ENCODE measurements at places on chromosomes 3 and 15.

GRCh38 chr3:81565041-81565440 lies 196.4 kb downstream of the GBE1 start:
- no peak for DNase-seq

DNA sequence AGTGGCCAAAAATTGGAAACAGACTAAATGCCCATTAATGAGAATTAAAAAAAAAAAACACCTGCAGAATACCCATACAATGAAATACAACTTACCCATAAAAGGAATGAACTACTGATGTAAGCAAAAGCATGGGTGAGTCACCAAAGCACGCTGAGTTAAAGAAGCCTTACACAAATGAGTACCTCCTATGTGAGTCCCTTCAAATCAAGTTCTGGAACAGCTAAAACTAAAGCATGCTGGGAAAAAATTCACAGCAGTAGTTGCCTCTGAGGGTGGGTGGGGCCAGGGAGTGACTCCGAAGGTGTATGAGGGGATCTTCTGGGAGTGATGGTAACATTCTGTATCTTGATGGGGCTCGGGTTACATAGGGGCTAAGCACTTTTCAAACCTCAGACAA lies 11.4 kb downstream of the MYO5C start:
- DNase-seq, result no peak

DNA sequence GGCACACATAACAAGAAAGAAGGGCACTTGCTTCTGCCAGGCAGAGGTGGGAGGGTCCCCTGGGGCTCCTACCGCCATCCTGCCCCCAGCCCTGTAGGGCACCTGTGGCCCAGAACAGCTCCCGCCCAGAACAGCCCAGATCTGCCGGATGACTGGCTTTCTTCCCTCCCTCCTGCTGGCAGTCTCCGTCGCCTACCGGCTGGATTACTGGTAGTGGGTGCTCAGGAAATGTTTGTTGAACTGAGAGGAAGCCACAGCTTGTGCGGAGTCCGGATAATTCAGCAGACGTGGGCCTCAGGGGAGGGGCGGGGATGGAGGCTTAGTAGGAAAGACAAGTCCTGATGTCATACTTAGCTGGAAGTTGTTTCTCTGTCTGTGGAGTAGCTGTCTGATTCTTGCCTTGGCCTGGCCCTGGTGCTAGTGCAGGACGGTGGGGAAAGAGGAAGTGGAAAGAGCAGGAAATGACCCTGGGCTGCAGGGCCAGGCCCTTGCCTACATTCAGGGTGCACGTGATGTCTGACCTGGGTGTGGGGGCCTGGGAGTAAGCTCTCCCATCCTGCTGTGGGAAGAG lies 6.7 kb downstream of the CCDC9B start:
- peak; percentile 93 for DNase-seq

DNA sequence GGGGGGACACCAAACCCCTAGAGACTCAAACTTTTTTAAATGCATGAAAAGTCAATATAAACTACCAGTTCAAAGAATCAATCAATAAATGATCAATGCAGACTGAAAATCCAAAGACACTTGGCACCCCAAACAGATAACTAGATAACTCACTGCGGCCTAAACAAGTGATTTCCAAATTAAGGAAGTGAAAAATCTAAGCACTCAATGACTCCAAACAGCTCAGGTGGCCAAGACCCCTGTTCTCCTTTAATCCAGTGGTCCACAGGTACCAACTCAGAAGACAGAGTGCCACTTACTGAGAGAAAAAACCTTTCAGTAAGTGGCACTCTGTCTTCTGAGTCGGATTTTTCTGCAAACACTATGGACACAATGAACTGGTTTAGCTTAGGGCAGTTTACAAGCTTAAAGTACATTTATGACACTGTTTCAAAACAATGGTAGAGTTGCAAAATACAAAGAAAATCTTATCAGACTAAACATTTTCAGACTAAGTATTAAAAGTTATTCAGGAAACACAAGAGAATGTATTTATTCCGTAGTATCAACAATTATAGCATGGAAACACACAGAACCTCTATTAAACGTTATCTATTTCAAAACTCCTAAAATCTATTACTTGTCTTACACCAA lies 4.7 kb downstream of the DLG1 start:
- no peak for DNase-seq

DNA sequence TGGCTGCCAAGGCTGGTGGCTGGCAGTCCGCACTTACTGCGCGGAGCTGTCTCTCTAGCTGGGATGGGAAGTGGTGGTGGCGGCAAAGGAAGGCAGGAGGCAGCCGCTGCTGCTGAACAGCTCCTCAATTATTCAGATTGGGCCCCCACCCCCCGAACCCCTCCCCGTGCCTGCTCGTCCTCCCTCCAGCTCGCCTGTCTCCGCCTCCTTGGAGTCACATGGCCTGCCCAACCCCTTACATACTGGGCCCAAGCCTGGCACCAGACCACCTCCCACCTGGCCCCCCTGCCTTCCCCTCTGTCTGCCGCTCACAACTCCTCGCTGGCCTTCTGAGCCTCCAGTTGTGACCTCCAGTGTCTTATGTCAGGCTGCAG lies at the start of gene SLC7A14:
Gene SLC7A14 (minus strand): TSS at position 139 of the 374 bp plus-strand sequence. CDS start 59,139 bp downstream, outside the sequence.
- no peak for DNase-seq

- no peak for DNase-seq
Measured at GRCh38 chr3:149010966-149011365, 19.6 kb downstream of the GYG1 start.

GRCh38 chr3:113966172-113966571 lies 18.4 kb downstream of the ZDHHC23 start:
- DNase-seq, result no peak

GRCh38 chr3:64361962-64362735 lies 136.9 kb upstream of the PRICKLE2 start:
- DNase-seq, result no peak

- no peak for DNase-seq
Measured at GRCh38 chr3:80492162-80492561, 724.4 kb upstream of the ROBO1 start.

- peak; percentile 47 for DNase-seq
Measured at GRCh38 chr15:93072411-93073394, 16.3 kb downstream of the RGMA start.

DNA sequence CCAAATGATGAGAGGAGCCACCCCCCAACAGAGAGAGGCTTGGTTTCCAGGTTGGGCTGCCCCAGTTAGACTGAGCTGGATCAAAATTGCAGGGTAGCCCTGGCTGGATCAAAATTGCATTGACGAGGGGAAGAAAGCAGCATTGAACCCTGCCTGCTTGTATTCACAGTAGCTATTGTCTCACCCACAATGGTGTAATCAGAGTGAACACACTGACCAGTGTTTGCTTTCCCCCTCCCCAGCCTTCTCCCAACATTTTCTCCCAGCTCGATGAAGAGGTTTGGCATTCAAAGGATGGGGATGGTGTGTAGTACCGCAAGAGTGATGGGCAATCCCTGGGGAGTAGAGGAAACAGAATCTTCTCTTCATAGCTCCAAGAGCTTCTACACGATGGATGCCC lies 223.8 kb downstream of the ADAMTS9 start:
- DNase-seq, result no peak

DNA sequence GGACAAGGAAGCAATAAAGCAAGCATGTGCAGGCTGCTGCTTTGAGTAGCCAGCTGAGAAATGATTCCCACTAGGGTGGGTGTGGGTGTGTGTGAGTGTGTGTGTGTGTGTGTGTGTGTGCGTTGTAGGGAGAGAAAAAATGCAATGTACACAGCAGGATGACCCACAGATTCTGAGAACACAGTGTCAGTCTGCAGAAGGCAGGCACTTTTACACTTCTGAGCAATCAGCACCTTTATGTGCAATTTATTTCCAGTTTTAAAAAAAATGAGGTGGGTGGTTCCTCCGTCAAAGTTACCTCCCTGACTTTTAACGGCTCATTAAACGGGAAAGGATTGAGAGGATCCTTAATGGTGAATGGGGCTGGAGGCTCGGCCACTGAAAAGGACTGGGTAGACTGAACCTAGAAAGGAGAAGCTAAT lies 38.5 kb upstream of the LIPC start:
- DNase-seq, result no peak

DNA sequence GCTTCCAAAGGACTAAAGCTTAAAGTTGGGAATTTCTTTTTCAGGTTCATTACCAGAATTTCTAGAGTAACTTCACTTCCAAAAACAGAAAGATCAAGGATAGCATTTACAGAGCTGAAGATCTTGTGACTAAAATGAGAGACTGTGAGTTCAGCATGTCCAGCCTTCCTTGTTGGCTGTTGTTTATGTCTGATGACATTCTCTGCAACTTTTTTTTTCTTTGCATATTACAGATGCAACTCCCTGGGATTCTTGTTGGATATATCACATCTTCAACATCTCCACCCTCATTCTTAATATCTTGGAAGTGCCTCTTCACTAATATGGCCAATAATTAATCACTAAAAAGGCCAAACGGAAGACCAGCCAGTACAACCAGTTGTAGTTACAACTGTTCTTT lies 86.2 kb upstream of the FRMD4B start:
- no peak for DNase-seq

- DNase-seq, result no peak
Measured at GRCh38 chr15:80404761-80405553, 775 bp downstream of the ARNT2 start.

DNA sequence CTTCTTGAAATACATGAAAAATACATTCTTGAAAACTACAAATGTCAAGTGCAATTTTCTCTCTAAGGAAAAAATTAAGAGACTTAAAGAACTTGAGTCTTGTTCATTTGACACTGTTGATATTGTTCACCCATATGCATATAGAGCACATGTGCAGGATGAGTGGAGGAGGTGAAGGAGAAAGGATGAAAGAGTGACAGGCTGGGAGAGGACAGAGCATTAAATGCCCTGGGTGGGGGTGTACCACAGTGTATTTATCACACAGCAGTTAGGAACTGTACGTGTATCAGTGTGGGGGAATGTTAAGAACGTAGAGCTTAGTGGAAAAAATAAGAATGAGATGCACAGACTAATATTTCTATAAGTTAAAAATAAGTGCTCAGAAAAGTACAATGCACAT lies 45.7 kb downstream of the CTDSPL start:
- DNase-seq, result no peak

GRCh38 chr15:47964229-47964628 lies 156.6 kb upstream of the SLC24A5 start:
- DNase-seq, result no peak

DNA sequence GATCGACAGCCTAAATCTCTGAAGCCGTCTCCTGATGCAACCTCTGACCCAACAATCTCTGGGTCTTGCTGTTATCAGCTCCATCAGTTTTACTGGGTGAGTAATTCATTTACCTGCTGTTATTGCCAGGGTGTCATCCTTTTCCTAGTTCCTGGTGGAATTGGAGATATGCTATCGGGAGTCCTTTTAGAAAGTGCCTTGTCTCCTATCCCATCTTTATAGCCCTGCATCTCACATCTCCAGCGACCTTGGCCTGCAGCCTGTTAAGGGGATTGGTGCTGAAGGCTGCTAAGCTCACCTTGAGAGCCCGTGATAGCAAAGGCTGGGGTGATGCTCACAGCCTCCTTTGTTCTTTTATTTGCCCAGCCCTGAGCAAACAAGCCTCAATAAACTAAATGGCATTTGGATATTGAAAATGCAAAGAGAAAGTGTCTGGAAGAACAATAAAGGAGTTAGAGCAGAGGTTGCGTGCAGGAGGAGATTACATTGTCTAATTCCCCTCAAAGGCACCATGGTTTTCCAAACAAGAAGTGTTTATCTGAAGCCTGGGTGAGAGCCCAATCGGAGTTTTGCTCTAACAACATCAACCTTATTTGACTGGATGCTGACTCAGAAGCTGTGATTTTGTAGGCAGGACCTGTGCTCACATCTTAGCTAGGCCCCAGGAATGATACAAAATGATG lies 101.8 kb downstream of the RPLP1 start:
- DNase-seq, result no peak

GRCh38 chr3:123752228-123752627 lies 131.9 kb downstream of the MYLK start:
- no peak for DNase-seq

- peak; percentile 73 for DNase-seq
Measured at GRCh38 chr15:41115161-41115651, 874 bp downstream of the INO80 start.

DNA sequence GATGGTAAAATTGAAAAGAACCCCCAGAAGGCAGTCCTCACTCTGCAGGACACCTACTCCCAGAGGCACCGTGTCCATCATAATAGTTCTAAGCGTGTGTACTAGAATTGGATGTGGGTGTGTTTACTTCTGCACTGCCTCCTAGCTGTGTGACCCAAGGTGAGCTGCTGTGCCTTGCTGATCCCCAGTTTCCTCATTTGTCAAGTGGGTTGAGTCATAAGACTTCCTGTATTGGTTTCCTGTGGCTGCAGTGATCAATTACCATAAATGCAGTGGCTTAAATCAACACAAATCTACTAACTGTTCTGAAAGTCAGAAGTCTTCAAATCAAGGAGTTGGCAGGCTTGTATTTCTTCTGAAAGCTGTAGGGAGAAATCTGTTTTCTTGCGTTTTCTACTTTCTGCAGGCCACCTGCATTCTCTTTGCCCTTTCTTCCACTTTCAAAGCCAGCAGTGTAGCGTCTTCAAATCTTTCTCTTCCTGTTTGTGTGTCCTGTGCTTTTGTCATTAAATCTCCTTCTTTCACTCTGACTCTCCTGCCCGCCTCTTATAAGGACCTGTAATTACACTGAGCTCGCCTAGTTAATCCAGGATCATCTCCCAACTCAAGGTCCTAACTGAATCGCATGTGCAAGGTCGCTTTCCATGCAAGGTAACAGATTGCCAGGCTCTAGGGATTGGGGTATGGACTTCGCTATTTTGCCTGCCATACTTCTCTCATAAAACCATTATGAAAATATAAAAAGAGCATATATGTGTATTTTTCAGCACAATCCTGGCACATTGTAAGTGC lies 59.0 kb downstream of the RORA start:
- DNase-seq, result no peak

DNA sequence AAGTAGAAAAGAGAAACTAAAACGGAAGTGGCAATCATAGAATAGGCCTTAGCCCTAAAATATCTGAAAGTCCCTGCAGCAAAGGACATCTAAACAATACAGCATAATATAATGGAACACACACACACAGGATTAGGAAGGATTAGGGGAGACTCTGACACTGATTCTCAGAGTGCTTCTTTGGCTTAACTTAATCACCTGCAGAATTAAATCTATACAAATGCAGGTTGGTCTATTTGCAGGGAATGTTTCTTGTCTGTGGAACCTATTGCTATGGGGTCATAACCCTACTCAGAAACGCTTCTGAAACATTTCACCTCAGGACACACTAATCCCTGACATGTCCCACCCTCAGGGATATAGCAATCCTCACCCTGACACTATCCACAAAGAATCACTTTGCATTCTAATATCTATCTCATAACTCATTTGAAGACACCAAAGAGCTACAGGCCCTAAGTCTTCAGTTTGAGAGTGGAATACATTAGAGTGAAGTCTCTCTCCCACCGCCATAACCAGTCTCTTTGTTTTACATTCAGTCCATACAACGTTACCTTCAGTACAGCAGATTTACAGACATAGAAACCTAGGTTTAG lies 1041.2 kb downstream of the TUSC7 start:
- DNase-seq, result no peak

All from suppressor macrophage (primary cell).